ENCODE measurements at places on chromosomes 1 and 21.

- DNase-seq, result no peak
These were observed 20.3 kb upstream of the LAPTM5 start for GRCh38 chr1:30777904-30778153.

DNA sequence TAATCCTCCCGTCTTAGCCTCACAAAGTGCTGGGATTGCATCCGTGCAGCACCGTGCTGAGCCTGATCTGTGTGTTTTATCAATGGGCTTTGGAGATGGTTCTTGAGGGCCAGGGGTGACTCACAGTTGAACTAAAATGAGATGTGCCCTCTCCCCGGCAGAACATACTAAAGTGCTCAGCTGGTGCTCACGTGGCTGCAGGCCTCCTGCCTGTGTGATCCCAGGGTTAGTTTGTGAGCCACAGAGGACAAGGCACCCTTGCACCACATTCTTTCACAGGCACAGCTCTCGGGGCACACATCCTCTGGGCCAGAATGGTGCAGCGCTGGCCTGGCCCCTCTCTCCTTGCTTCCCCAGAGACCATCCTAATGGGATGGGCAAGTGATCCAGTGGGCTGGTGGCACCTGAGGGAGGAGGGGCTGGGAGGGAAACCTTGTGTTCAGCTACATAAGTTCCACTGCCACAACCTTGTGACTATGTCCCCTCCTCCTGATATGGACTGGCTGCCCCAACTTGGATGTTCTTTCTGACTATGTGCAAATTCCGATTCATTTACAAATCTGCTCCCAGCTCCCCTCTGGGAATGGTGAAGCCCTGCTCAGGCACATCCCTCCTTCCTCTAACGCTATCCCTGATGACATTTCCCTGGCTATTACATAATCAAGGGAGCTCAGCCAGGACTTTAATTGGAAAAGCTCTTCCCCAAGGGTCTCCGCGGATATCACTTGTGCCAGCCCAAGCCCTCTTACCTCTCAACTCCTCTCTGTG, 197.0 kb upstream of the EDN2 start:
- no peak for DNase-seq

DNA sequence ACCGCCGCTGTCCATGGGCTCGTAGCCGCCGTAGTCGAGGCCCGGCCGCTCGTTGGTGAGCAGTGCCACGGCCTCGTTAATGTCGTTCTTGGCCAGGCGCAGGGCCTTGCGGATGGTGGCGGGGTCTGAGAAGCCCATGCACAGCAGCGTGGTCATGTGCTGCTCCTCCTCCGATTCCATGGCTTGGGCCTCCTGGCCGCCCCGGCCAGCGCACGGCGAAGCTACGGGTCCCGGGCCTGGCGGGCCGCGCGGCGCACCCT, 300 bp downstream of the USP24 start:
- DNase-seq, result no peak

- DNase-seq, result peak; percentile 58
These were observed 47.5 kb upstream of the CRNN start for GRCh38 chr1:152461544-152461943.

DNA sequence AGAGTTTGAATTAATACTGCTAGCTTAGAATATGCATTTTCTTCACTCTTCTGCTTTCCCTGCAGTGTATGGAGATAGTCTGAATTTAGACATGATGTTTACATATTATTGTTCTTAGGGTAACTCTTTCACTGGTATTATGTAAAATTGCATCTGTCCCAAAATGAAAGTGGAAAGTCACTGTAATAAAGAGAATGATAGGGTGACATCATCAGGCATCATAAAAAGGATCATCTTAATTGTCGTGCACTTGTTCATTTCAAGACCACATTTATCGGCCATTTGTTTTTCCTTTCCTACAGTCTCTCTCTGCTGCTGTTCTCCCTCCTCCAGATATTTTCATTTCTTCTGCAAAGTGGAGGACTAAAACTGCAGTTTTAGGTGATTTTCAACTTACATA, 61.9 kb upstream of the ZNF281 start:
- no peak for DNase-seq

GRCh38 chr1:229579059-229579673, 20.7 kb upstream of the ABCB10 start:
- no peak for DNase-seq

DNA sequence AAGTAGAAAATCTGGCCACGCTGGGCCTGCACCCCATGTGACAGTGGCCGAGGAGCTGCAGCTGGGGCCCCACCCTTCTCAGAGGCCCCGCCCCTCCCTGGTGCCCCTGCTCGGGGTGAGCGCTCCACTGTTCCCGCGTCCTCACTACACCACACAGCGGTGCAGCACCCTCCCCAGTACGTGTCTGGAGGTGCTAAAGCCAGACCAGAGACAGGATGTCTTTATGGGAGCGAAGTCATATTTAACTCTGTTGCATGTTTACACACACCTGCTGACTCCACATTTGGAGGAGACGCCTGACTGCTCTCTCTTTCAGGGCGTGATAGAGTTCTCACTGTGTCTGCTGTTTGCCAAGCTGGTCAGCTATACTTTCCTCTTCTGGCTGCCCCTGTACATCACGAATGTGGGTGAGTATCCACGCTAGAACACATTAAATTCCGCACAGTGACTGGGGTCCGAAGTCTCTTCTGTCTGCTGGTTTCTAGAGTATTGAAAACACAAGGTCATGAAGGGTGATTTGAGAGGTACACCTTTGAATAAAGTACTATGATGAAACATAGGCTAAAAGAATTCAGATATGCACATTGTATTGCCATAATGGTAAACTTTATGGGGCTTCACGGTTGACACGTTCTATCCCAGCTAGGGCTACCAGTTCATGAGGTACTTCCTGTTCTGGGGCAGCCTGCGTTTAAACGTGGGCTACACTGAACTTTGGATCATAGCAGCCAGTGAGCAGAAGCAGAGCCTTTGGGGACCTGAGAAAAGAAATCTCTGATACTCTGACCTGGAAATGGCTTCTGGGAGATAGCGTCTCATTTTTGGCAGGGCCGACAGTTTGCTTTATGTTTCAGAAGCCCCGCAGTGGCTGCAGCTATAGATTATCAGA, 48.4 kb downstream of the SLC37A1 start:
- peak; percentile 6 for DNase-seq

DNA sequence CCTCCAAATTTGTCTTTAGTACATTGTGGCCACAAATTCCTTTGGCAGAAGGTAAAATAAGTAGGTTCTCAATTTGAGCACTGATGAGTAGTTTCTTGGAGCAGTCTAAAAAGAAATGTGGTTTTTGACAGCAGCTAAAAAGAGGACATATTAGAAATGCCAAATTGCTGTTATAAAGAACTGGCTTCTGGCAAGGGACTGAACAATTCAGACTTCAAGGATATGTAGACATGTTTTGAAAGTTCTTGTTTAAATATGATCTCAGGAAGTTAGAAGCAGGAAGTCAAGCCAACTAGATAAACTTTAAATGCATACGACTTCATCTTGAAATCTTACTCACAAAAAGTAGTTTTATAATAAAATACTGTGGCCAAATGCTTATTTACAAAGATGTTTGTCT, 18.8 kb downstream of the C1orf52 start:
- no peak for DNase-seq

DNA sequence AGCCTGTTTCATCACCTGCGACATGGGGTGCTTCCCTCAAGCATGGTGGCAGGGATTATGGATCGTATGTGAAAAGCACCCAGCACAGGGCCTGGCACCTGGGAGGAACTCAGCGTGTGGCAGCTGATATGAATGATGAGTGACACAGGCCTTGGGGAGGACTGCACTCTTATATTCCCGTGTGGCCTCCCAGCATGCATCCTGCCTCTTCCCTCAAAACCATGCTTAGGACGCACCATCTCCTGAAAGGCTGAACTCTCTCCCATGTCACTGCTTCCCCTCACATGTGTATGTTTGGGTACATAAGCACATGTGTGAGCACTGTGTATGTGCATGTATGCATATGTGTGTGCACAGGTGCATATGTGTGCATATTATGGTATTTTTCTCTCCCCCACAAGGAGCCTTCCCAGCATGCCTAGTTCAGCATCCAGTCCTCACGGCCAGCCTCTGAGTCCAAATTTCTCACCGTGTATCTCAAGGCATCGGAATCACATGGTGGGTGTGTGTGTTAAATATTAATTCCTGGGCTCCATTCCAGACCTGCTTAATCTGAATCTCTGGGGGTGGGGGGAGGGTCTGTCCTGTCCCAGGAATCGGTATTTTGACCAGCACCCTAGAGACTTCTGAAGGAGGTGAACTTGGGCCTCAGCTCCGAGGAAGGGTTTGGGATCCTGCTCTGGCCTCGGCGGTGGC, 12.8 kb downstream of the MYOM3 start:
- no peak for DNase-seq

DNA sequence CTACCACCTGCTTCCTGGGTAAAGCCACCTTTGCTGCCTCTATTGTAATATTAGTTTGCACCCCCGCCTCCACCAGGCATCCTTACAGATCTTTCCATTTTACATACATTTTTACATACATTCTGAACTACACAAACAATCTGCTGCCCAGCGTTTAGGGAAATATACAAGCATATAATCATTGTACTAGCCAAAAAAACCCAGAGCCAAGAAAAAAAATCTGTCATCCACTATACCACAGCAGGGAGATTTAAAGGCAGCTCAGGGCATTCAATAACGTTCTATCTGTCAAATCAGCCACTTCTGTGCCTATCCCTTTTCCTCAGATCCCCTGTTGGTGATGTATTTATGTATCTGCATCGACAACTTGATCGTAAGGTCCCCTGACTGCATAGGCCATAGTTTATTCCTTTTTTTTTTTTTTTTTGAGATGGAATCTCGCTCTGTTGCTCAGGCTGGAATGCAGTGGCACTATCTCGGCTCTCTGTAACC, 43.0 kb downstream of the GNG12 start:
- no peak for DNase-seq

DNA sequence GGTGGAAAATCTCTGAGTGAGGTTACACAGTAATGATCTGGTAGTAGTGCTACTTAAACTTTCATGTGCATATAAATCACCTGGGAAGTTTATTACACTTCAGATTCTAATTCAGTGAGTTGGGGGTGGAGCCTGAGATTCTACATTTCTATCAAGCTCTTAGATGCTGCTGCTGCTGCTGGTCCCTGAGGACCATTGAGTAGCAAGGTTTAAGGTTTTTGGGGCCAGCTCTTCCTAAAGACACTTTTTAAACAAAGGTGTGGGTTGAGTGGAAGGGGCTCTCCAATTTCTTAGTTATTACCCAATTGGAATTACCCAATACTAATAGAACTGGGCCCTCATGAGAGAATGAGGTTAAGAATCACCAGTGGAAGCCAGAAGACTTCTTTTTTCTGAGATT, 29.5 kb downstream of the KCNA3 start:
- no peak for DNase-seq

DNA sequence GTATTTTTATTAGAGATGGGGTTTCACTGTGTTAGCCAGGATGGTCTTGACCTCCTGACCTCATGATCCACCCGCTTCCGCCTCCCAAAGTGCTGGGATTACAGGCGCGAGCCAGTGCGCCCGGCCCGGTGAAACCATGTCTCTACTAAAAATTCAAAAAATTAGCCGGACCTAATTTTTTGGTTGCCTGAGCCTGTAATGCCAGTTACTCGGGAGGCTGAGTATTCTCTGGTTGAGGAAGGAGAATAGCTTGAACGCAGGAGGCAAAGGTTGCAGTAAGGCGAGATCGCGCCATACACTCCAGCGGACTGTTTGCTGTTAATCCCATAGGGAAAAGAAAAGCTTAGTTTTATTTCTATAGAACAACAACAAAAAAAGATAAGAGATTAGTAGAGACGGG, 29.9 kb upstream of the HJV start:
- DNase-seq, result no peak

GRCh38 chr1:12112711-12113161, 49.6 kb downstream of the TNFRSF8 start:
- DNase-seq, result no peak

GRCh38 chr1:221414772-221415539, 326.9 kb downstream of the DUSP10 start:
- DNase-seq, result no peak

GRCh38 chr21:42129300-42130266, 58.5 kb downstream of the UMODL1 start:
- DNase-seq, result no peak

DNA sequence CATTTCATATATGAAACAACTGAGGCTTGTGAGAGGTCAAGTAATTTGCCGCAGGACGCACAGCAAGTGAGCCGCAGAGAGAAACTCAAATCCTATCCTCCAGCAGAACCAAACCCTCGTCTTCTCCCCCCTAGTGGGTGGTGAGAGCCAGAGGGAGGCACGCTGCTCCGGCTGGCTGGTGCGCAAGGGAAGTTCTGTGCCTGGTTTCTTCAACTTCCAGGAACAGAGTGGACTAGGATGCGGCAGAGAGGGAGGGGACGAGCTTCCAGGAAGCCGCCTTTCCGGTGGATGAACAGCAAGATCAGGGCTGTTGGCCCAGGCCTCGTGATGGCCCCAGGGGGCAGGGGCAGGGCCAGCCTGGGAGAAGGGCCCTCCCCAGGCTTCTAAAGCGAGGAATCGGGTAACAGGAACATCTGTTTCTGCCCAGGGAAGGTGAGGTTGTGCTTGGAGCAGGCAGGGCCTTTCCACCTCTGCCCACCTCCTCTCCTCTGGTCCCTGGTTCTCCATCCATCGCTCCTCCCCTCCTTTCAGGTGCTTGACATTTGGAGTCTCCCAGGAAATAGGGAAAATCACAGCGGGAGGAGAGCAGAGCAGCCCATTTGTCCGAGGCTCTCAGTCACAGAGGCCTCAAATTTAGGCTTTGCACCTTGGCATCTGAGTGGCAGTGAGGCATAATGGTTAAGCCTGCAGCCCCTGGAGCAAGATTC, 16.8 kb upstream of the PDIK1L start:
- no peak for DNase-seq

DNA sequence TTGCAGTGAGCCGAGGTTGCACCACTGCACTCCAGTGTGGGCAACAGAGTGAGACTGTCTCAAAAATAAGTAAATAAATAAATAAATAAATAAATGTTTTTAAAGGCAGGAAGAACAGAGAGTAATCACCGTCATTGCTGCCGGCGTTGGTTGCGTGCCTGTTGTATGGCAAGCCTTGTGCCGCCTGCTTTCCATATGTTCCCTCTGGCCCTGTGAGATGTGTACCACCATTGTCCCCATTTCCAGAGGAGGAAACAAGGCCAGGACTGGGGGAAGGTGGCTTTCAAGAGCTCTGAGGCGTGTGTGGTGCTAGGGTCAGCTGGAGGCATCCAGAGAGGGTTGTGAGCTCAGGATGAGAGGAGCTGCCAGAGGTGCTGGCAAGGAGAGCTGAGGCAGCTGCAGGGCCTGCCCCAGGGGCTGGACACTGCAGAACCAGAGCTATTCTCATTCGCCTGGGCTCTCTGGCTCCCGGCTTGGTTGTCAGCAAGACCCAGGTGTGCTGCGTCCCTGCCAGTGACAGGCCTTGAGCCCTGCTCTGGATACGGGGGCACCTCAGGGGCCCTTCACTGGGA, 5.2 kb upstream of the MARCKSL1 start:
- DNase-seq, result no peak

- no peak for DNase-seq
These were observed 1.1 kb downstream of the SRM start for GRCh38 chr1:11058595-11059154.

DNA sequence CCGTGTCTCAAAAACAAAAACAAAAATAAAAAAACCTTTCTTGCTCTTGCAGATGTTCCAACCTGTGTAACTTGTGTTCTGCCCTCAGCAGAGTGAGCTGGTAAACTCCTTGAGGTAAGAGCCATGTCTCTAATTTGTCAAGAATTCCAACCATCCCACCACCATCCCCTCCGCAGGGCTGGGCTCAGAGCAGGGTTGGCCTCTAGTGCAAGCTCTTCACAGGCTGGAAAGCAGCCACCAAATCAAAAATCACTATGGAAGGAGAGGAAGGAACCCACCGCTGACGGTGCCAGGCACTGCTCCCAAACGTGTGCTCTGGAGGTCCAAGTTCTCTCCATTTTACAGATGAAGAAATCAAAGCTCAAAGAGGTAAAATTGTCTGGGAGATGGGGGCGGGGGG, 9.4 kb downstream of the PLEKHA6 start:
- no peak for DNase-seq

GRCh38 chr1:2431518-2431917, 19.2 kb upstream of the PEX10 start:
- no peak for DNase-seq
